Kidney (tissue), 22 donors: ENCODE measurements at places on chromosomes 4 and X. TPM values are rescaled to one million over a fixed set of nuclear protein-coding genes. Genes with fewer than 3 reads are reported as not detected.
A peak's percentile ranks its signal among the peaks of the same experiment; 100 is the strongest.

The MAGEC1 gene
- total RNA-seq = not detected

The CXCL10 gene
- 1.4 TPM for total RNA-seq

The NAA11 gene
- not detected for total RNA-seq

The CT45A10 gene
- total RNA-seq = not detected

The LIMCH1 gene
- 83.9 TPM for total RNA-seq

DNA sequence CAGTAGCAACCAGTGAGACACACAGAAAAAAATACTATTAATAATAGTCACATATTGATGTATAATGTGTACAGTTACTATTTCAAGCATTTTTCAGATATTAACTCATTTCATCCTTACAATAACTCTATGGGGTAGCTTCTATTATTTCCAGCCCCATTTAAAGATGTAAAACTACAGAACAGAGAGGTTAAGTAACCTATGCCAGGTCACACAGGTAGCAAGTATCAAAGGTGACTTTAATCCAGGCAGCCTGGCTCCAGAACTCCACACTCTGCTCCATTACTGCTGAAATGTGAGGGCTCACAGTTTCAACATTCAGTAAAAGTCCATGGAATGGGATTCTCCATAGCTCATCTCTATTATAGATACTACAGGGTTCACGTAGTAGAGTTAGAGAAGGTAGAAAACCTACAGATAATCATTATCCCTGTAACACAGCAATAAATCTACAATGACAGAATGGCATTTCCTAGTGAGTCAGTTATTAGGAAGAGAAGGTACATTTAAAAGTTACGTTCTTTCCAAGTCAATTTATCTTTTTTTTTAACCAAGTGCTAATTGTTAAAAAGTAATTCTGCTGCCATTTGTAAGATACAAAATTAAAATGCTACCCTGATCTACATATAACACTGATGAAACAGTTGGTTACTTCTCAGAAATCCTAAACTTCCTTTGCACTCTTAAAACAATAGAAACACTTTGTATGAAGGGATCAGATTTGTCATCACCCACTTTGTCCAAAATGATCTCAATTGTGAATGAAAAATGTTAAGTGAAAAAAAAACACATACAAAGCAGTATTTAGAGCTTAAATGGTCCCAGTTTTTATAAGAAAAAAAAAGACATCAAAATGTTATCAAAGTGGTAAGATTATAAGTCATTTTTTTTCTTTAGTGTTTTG is 18.7 kb downstream of the RELL1 start:
- H3K36me3 ChIP-seq = no peaks in the 10 kb centered on the region
- no peak for DNase-seq
- H3K27me3 ChIP-seq = no peaks in the 10 kb centered on the region
- H3K4me1 ChIP-seq = peaks cover 30% of the 10 kb centered on the region

GRCh38 chrX:101617211-101618191 is at the start of gene ARMCX6:
ARMCX6 (minus strand) TSS chrX:101618000; CDS start chrX:101616620, 1,380 bp downstream.
- peak within 1 kb of the TSS; percentile 74 for H3K27ac ChIP-seq
- H3K4me3 ChIP-seq = peak within 1 kb of the TSS; percentile 76
- H3K36me3 ChIP-seq = no peaks in the 10 kb centered on the region
- DNase-seq = peak; percentile 84

DNA sequence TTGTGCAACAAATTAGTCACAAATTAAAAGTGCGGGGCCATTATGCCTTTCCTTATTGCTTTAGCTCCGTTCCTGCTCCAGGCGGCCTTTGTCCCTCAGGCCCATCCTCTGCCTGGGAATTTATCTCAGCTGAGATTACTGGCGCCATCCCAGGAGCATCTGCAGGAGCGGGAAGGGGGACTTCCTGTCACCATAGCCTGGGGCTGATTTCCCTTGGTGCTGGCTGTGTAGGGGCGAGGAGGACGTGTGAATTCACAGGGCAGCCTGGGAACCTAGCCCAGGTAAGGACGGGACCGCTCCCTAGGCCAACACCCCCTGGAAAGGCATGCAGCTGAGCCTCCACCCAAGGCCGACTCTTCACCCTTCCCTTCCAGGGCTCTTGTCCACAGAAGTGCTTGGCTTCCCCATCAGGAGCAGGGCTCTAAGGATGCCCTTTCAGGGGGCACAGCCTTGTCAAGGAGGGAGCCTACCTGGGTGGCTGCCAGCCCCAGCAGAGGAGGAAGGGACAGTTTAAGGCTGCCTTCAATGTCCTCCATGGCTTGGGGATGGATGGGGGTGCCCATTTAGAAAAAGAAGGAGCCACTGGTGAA is 72.6 kb upstream of the NKX1-1 start:
- no peaks in the 10 kb centered on the region for H3K27me3 ChIP-seq
- H3K4me1 ChIP-seq = no peaks in the 10 kb centered on the region
- H3K4me3 ChIP-seq = no peak overlapping the region
- no peaks in the 10 kb centered on the region for H3K36me3 ChIP-seq

- DNase-seq = no peak
- no peak overlapping the region for H3K27ac ChIP-seq
- H3K36me3 ChIP-seq = no peaks in the 10 kb centered on the region
- no peak overlapping the region for H3K4me3 ChIP-seq
These were observed 17.3 kb downstream of the COQ2 start for GRCh38 chr4:83267121-83267829.

- no peak overlapping the region for H3K4me3 ChIP-seq
- H3K27me3 ChIP-seq = no peaks in the 10 kb centered on the region
- peaks cover 6% of the 10 kb centered on the region for H3K36me3 ChIP-seq
- H3K4me1 ChIP-seq = peaks cover 19% of the 10 kb centered on the region
- DNase-seq = no peak
These were observed 35.7 kb downstream of the PPARGC1A start for GRCh38 chr4:23853986-23854660.

DNA sequence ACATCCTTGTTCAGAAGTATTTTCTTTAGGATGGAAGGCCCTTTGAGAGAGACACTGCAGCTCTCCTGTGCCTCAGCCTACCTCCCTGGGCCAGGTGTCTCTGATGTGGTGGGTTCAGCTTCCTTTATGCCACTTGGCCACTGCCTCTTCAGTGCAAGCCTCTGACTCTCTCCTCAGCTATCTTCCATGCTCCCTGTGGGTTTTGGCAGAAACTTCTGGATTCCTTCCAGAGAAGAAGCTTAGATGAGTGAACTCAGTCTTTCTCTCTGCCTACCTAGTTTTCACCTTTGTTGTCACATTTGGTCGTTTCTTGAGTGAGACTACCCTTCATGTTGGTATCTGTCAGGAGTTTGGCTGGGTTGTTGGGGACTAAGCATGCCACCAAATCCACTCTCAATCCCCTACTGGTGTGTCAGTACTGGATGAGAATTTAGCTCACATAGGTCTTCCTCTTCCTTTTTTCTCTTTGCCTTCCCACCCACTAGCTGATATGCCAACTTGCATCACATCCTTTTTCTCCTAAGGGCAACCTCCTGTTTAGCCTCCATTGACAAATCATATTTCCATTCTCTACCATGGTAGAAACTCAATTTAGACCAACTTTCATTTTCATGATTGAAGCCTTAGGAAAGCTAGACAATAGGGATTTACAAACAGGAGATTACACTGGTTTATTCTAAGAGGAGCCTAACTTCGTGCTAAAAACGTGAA is 32.0 kb downstream of the IL15 start:
- no peak overlapping the region for H3K27ac ChIP-seq
- H3K4me3 ChIP-seq = no peak overlapping the region
- H3K36me3 ChIP-seq = no peaks in the 10 kb centered on the region
- no peaks in the 10 kb centered on the region for H3K27me3 ChIP-seq
- no peaks in the 10 kb centered on the region for H3K4me1 ChIP-seq

DNA sequence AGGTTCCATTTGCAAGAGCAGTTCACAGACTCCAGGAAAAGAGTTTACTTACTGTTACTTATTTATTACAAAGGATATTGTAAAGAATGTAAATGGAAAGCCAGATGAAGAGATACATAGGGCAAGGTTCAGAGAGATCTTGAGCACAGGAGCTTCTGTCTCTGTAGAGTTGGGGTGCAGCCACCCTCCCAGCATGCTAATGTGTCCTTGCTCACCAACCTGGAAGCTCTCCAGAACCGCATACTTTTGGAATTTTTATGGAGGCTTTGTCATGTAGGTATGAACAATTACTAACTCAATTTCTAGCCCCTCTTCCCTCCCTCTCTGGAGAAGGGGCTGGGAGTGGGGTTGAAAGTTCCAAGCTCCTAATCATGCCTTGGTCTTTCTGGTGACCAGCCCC is 857.2 kb downstream of the RPA4 start:
- H3K4me1 ChIP-seq = no peaks in the 10 kb centered on the region
- no peak overlapping the region for H3K4me3 ChIP-seq
- no peak overlapping the region for H3K27ac ChIP-seq
- H3K27me3 ChIP-seq = peaks cover 2% of the 10 kb centered on the region

DNA sequence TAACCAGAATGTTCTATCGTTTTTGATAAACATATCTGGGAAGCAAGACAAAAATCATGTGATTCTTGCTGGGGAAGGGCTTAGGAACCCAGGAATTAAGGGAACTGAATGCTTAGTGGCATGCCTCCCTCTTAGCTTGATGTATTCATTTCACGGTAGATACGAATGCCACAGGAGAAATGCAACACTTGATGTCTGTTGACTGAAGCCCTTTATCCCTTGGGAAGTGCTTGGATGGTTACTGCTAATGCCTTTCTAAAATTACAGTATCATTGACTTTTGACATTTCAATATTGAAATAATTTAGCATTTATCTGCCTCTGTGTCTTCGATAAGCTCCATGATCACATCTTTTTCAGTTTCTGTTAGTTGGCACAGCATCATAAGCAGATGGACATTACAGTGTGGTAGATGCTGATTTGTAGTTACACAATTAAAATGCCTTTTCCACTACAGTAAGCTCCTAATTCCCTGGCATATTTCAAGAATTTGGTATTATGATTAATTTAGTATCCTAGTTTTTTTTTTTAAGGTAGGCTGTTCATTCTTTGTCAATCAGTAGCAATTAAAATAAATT is 226.7 kb downstream of the ARHGAP10 start:
- H3K36me3 ChIP-seq = no peaks in the 10 kb centered on the region
- no peak overlapping the region for H3K4me3 ChIP-seq
- DNase-seq = no peak
- H3K27ac ChIP-seq = no peak overlapping the region

DNA sequence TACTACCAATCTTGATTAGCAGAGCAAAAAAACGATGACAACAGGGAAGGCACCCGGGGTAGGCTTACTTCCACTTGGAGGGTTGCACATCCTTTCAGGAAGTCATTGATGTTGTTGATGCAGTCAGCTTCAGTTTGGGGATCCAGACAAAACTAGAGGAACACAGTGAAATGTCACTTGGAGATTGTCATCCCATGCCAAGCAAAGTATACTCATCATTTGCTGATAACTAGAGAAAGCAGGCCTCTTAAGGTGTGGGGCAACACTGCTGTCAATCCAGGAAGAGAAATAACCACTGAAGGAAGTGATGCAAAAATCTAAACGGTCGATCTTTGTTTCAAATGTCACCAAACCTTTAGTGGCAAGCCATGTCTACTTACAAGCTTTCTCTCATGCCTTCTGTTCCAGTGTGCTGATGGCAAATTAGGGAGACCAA is 1.4 kb downstream of the ARHGEF6 start:
- H3K27me3 ChIP-seq = no peaks in the 10 kb centered on the region
- no peak for DNase-seq
- H3K27ac ChIP-seq = peak overlapping the region; percentile 69
- H3K4me3 ChIP-seq = peak overlapping the region; percentile 55

GRCh38 chr4:133839326-133839725 is 362.3 kb downstream of the PABPC4L start:
- DNase-seq = no peak
- no peaks in the 10 kb centered on the region for H3K36me3 ChIP-seq

GRCh38 chrX:122866532-122866931 is 317.5 kb upstream of the GRIA3 start:
- H3K4me1 ChIP-seq = no peaks in the 10 kb centered on the region
- DNase-seq = no peak
- no peak overlapping the region for H3K27ac ChIP-seq
- no peak overlapping the region for H3K4me3 ChIP-seq
- no peaks in the 10 kb centered on the region for H3K36me3 ChIP-seq

GRCh38 chr4:168634276-168634802 is 137.5 kb downstream of the PALLD start:
- peak; percentile 89 for DNase-seq
- H3K4me3 ChIP-seq = peak overlapping the region; percentile 3
- H3K4me1 ChIP-seq = peaks cover 5% of the 10 kb centered on the region
- H3K27ac ChIP-seq = no peak overlapping the region

- H3K36me3 ChIP-seq = no peaks in the 10 kb centered on the region
- H3K4me1 ChIP-seq = no peaks in the 10 kb centered on the region
- no peak overlapping the region for H3K4me3 ChIP-seq
These were observed 34.3 kb downstream of the KANTR start for GRCh38 chrX:53128097-53128749.
